Stimulated activated CD4-positive, alpha-beta T cell treated with anti-CD3 and anti-CD28 coated beads, Interleukin-1b, Interleukin-23, amount 100 ng/mL, for 4 hours (primary cell): ENCODE measurements at places on chromosomes 11 and 22.

GRCh38 chr11:61679893-61680621, at the start of gene DAGLA:
TSS of gene DAGLA (plus strand) at chr11:61680391. CDS start at chr11:61720156, 39,765 bp downstream.
- DNase-seq: peak; percentile 72

DNA sequence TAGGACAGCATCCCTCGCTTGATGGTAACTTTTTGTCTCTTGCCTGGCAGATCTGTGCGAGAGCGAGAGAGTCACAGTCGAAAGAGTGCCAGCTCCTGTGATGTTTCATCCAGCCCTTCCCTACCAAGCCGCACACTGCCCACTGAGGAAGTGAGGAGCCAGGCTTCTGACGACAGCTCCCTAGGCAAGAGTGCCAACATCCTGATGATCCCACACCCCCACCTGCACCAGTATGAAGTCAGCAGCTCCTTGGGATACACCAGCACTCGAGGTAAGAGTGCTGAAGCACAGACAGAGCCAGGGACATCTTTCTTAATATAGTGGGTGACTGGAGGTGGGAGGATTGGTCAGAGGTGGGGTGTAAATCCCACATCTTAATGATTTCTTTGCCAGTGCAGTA, 61.1 kb downstream of the DEPDC5 start:
- no peak for DNase-seq

- no peak for DNase-seq
Observed at GRCh38 chr11:70205049-70205725, 2.1 kb downstream of the FADD start.

GRCh38 chr22:18110194-18110953, at the start of gene TUBA8:
TSS of gene TUBA8 (plus strand) at chr22:18110809. CDS start at chr22:18110866, 57 bp downstream.
- DNase-seq: peak; percentile 44

- DNase-seq: no peak
Observed at GRCh38 chr22:26845021-26845743, 187.8 kb downstream of the MIAT start.

GRCh38 chr11:9577556-9577955, 4.1 kb downstream of the WEE1 start:
- DNase-seq: no peak

GRCh38 chr11:20671856-20672546, 2.6 kb downstream of the NELL1 start:
- DNase-seq: no peak

DNA sequence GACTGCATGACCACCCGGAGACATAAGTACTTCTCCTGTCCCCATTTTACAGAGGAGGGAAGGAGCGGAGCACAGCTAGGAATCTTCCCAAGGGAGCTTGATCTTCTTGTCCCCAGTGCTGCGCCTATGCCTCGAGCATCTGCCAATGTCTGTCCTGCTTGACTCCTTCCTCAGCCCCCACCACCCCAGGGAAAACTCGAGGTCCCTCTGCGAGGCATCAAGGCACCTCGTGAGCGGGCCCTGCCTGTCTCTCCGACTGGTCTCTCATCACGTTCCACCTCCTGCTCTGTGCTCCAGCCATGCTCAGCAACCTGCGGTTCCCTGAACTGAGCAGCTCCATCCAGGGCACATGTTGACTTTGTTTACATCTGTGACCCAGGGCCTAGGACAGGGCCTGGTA, 2.5 kb downstream of the NCF4 start:
- DNase-seq: no peak

- no peak for DNase-seq
Observed at GRCh38 chr22:39630721-39631120, 60.2 kb downstream of the CACNA1I start.

- DNase-seq: no peak
Observed at GRCh38 chr11:121257976-121258375, 34.6 kb upstream of the SC5D start.

DNA sequence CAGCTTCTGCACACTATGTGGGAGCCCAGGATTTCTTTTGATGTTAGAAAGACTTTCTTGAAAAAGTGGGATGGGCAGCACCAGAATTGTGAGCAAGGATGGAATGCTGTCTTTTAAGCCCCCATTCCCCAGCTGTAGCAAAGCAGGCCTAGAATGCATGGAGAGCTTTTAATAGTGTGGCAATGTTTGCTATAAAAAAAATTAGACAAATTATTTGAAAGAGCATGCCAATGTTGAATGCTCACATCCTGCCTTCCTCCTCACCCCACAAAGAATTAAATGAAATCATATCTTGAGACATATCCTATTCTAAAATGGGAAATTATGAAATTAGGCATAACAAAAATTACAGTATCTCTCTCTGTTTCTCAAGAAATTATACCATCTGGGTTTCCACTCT, 154.7 kb downstream of the C11orf91 start:
- no peak for DNase-seq

DNA sequence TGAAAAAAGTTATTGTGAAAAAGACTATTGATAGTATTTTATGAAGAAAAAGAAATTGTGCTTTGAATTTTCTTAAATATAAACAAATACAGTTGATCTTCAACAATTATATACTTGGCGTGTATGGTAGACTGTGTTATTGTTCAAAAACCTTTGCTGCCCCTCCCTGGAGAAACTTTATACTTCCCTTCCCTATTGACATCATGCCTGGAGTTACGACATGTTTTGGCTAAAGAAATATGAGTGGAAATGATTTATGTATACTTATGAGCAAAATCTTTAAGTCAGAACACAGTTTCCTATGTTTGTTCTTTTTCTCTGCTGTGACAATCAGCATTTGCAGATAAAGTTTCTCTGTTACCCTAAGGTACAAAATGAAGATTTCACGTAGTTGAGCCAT, 243.8 kb downstream of the TMEM135 start:
- DNase-seq: no peak

DNA sequence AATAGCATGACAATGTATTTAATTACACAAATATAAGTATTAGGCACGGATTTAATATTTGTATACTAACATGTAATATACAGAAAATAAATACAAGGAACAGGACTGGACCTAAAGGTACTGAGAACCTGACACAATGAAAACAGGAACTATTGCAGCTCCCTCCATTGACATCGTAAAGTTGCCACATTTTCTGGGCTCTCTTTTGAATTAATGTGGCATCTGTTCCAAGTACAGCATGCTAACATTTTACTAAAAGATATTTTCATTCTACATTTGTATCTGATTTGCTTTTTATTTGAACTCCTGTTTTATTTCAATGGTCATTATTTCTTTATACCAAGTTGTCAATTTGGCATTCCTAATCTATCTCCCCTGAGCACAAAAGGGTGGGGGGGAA, 15.3 kb downstream of the PHF21A start:
- no peak for DNase-seq

- DNase-seq: no peak
Observed at GRCh38 chr11:46590740-46591605, 2.9 kb downstream of the AMBRA1 start.

DNA sequence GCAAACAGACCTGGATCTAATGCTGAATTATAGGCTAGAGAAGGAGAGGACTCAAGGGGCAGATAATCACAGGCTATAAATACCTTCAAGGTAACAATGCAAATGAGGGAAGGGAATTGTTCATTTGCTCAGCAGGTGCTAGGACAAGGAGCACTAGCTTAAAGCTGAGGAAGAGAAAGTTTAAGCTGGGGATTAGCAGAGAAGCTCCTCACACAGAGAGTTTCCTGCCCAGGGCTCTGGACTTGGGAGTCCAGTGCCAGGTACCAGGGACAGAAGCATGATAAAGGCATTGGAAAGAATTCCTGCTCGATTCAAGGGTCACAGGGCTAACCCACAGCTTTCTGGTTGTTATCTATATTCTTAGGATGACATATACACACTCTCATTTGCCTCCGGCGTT, 509.9 kb downstream of the NTM start:
- no peak for DNase-seq

DNA sequence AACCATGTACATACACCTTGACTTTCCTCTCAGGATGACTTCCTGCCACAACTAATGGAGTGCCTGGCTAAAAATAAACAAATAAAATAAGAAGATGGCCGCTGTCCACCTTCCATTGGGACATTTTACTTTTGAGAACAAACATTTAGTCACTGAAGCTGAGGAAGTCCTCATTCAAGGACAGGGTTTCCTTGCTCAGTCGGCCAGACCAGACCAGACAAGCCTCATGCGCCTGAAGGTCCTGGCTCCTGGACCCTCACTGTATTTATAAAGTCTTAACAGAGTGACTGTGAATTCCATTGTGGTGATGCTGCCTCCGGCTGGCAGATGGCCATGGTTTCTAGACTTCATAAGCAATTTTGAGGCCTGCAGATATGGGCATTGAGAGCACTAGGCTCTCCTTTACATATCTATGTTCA, 114.5 kb downstream of the MAML2 start:
- no peak for DNase-seq

- no peak for DNase-seq
Observed at GRCh38 chr11:62141111-62142042, 17.6 kb downstream of the INCENP start.

DNA sequence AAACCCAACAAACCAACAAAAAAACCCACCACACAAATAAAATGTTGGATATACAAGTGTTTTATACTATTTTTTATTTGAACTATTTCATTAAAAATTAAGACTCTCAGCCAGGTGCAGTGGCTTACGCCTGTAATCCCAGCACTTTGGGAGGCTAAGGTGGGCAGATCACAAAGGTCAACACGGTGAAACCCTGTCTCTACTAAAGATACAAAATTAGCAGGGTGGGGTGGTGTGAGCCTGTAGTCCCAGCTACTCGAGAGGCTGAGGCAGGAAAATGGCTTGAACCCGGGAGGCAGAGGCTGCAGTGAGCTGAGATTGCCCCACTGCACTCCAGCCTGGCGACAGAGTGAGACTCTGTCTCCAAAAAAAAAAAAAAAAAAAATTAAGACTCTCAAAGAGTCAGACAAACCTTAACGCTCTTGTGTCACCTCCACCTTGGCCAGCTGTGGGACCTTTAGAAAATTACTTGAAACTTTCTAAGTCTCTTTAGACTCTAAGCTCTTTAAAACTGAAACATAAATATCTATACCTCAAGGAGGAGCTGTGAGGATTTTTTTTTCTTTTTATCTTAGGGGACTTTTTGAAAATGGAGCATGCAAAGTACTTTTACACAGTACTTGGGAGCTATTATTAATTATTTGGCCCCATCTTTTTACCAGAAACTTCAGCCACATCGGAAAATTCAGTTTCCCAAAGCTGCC, 68.4 kb upstream of the CLNS1A start:
- no peak for DNase-seq

DNA sequence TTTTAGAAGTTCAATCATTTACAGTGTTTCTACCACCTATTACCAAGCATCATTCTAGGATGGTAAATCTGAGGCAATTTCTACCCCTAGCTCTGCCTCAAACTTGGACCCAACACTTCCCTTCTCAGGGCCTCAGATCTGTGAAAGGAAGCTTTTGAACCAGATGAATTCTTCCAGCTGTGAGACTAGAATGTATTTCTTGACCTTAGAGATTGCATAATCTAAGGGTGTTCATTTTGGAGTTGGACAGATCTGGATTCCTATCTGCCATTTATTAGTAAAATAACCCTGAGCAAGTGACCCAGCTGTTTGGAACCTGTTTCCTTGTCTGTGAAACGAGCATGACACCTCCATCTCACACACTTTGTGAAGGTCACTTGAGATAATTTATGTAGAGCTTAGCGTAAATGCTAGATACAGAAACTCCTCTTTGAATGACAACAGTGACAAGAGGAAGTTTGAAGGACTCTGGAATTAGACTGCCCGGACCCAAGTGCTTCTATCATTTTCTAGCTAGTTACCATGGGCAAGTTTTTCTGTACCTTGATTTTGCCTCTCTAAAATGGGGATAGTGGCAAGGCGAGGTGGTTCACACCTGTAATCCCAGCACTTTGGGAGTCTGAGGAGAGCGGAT, 3.8 kb upstream of the INTS5 start:
- no peak for DNase-seq

GRCh38 chr11:96761451-96761850, 371.6 kb downstream of the JRKL start:
- DNase-seq: no peak
